ENCODE measurements at places on chromosomes 16 and 17.

DNA sequence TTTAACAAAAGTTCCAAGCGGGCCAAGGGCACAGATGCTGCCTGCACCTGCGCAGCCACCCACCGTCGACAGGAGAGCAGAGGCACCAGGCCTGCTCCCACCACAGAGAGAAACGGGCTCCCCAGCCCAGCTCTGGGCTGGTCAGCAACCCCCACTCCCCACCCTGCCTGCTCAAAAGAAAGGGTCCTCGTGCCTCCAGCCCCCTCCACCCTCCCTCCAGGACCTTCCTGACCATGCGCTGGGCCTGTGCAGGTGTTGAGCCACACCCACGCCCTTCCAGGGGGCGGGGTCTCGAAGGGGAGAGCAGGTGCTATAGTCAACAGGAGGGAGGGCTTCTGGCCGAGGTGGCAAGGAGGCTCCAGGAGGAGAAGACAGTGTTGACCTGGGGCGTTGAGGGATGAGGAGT, 25.3 kb downstream of the ZNF778 start:
- DNase-seq: no peak

DNA sequence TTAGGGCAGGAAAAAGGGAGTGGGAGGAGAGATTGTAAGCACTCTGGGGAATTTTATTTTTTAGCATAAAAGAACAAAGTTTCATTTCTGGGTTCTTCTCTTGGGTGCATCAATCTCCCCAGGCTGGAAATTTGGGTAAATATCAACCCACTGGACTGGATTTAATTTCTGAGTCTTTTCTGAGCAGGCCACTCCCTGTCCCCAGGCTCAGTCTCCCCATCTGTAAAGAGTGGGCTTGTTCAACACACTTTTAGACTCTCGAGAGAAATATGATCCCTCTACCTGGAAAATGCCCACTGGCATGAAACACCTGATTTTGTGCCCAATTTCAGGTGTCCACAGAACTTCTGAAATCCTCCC, 617 bp upstream of the VTN start:
- no peak for DNase-seq

- no peak for DNase-seq
Observed at GRCh38 chr17:36920032-36921005, 17.0 kb upstream of the LHX1 start.

DNA sequence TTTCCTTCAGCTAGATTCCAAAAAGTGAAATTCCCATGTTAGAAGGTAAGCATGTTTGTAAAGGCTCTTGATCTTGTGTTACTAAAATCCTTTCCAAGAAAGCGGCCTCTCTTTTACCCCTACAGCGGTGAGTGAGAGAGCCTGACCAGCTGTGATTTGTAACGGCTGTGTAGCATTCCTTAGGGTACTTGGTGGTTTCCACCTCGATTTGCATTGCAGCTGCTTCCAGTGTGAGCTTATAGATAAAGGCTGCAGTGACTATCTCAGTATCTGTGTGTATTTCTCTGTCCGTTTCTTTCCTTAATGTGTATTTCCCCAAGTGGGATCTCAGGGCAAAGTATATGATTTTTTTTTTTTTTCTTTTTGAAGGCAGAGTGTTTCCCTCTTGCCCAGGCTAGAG, 169.4 kb downstream of the SNX29 start:
- no peak for DNase-seq

GRCh38 chr17:2156666-2157065, 101.8 kb downstream of the HIC1 start:
- no peak for DNase-seq

Data from stimulated activated CD4-positive, alpha-beta T cell treated with anti-CD3 and anti-CD28 coated beads, Interleukin-4, amount 100 ng/mL, for 1 hour (primary cell).